ENCODE measurements at places on chromosomes 5 and 9.

GRCh38 chr5:138849439-138849838 lies 25.7 kb downstream of the LRRTM2 start:
- no peak for DNase-seq

- no peak for DNase-seq
Observed at GRCh38 chr5:66739951-66740350, 143.8 kb downstream of the MAST4 start.

DNA sequence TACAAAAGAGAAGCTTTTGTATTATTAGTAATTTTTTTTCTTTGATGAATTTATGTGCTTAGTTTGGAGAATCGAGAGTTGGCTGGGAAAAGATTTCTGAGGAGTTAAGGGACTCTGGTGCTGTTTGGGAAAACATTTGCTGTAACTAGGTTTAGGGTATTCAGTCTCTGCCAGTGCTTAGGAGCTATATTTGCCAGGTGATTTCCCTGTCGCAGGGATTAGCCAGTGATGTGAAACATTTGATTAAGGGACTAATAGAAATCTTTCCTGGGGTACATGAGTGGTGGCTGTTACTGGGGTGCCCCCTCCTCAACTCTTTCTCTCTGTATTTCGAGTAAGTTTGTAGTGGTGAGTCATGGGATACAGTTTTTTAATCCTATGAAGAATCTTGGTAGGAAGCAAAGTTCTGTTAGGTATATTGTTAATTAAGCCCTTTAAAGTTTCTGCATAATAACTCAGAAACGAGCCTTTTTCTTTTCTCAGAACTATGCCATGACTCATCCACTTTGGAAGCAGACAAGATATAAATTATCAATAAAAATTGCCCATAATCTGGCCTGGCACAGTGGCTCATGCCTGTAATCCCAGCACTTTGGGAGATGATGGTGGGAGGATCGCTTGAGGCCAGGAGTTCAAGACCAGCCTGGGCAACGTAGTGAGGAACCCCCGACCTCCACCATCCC lies 18.6 kb downstream of the RGMB start:
- DNase-seq: no peak

DNA sequence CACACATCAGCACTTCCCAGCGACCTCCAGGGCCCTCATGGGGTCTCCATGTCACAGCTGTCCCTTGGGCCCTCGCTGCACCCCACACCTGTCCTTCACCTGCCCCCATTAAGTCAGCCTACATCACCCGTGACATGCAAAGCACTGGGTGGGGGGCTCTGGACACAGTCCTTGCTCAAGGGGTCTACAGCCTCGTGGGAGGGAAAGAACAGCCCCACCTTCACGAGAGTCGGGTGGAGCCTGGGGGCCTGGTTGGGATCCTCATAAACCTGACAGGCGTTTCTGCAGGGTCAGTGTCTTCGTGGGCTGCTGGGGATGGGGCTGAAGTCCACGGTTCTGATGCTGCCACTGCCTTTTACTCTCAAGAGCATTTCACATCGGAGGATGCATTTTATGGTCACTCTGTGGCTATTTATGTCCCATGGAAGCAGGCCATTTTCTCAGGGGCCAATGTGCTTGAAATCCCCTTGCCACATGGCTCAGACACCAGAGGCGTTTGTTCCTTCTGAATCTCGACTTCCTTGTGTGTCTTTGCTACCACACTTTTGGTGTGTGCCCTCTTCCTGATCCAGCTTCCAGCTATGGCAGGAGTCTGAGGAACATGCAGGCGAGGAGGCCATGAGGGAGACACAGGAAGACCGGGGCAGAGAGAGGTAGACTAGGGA lies at the start of gene OR2V1:
Gene OR2V1, minus strand, starts transcription at position 338 of the 665 bp plus-strand sequence. CDS start 5,865 bp downstream, outside the sequence.
- DNase-seq: no peak

- no peak for DNase-seq
Observed at GRCh38 chr5:72480841-72481240, 26.4 kb downstream of the ZNF366 start.

- DNase-seq: no peak
Observed at GRCh38 chr9:75695921-75696320, 194.6 kb upstream of the PCSK5 start.

- DNase-seq: no peak
Observed at GRCh38 chr5:29702875-29703274, 1490.6 kb upstream of the CDH6 start.

DNA sequence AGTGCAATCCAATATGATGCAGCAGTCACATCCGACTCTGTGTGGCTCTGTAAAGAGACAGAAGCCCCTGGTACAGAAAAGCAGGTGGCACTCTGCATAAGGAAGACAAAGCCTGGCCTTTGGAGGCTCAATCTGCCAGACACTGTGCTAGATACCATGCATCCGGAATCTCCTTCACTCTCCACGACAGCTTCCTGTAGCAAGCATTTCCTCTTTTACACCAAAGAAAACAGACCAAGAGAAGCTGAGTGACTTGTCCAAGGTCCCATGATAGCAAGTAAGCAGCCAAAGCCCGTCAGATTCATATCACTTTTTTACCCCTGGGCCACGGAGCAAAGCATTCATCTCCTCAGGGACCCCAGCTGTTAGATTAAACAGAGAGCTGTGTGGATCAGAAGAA lies 64.2 kb upstream of the SMIM23 start:
- no peak for DNase-seq

DNA sequence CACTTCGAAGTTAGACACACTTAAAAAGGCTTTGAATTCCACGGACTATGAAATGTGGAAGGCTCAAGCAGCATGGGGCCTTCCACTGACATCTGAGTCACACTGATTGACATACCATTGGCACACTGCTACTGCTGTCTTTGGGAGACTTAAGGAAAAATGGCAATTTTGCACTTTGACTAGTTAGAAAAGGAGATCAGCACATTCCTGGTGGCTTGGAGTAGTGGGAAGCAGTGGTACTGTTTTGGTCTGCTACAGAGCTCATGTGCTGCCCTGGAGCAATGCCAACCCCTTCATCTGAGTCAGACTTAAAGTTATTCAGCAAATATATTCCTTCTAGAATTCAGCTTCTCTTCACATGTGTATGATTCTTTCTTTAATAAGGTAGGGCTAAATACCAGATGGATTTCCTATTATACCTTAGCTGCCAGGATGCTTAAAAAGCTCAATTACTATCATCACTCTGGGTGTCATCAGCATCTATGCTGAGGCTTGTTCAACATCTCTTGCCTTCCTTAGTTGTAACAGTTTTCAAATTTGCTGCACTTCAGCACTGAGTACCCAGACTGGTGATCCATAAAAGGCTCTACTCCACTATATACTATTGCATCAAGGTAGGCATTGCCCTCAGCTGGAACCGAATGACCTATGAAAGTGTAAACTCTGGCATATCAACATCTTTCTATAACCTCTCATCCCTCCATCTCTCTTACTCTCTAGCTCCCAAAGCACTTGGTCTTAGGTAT lies 42.3 kb upstream of the MOCS2 start:
- no peak for DNase-seq

DNA sequence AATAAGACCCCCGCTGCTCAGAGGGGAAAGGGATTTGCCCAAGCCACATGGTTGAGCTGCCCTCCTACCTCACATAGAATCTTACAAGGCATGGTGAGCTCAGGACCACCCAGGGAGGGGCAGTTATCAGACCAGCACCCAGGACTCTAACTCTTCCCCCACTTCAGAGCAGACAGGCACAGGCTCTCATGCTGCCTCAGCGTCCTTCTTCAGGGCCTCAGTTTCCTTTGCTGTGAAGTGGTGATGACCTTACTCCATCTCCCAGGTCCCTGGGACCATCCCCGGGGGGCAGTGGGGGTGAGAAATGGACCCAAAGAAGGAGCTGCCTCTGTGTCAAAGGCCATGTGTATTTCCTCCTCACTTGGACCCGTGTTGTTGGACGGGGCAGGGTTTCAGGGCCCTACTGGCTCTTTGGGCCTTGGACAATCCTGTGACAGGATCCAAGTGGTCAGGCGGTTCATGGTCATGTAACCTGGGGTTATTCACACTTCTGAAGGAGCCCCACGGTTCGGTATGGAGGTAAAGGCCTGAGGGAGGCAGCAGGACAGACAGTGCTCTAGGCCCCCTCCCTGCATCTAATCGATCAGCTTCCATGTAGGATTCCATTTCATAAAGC lies 31.7 kb upstream of the CSF1R start:
- DNase-seq: no peak

DNA sequence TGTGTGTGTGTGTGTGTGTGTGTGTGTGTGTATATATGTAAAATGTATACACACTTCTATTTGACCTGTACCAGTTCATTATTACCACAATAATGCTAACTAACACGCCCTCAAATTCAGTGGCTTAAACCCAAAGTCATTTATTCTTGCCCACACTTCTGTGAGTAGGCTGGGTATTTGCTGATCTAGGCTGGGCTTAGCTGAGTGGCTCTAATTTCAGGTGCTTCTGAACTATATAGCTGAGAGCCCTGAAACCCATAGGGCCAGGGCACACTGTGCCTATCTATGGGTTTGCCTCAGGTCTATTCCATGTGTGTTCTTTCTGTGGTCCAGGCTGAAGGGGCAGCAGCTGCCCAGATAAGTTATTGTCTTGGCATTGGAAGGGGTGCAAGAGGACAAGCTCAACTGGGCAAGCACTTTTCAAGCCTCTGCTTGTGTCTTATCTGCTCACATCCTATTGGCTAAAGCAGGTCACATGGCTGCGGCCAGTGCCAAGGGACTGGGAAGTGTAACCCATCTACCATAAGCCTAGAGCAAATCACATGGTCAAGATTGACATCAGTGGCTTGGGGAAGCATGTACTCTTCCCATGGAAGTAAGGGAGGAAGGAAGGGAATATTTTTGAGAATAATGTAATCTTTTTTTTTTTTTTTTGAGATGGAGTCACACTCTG lies 139.9 kb downstream of the PALM2AKAP2 start:
- no peak for DNase-seq

DNA sequence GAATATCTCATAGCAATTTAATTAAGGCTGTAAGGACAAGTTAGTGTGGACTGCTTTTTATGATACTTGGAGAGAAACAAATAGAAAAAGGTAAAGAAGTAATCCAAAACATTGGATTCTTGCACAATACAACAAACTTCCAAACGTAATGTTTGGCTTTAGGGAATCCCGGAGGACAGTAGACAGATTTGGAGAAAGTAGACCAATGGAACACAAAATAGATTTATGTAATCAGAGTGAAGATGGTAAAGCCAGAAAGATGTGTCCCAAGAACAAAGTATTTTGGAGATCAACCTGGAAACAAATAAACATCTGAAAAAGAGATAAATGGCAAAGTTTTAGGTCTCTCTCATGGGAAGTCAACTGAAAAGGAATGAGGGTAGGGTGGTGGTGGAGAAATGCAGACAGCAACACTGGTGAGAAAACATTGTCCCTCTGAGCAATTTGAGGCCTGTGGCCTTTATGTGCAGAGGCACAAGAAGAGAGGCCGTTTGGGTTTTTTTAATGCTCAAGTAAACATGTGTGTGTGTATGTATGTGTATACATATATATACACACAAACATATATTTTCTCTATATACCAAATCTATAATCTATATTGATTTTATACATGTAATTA lies 620.6 kb downstream of the PDE4D start:
- DNase-seq: no peak

- DNase-seq: no peak
Observed at GRCh38 chr5:66982056-66982387, 214.6 kb downstream of the CD180 start.

DNA sequence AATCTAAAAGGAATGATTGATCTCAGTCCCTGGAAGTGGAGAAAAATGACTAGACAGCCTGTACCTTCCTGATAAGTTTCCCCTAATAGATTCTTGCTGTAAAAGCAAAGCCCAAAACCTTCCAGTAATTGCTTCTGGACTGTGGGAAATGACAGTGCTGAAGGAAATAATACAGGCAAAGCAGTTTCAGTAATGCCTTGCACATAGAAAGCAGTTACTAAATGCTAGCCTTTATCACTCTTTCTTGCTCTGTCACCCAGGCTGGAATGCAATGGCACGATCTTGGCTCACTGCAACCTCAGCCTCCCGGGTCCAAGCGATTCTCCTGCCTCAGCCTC lies 50.3 kb downstream of the MAP1B start:
- DNase-seq: no peak

DNA sequence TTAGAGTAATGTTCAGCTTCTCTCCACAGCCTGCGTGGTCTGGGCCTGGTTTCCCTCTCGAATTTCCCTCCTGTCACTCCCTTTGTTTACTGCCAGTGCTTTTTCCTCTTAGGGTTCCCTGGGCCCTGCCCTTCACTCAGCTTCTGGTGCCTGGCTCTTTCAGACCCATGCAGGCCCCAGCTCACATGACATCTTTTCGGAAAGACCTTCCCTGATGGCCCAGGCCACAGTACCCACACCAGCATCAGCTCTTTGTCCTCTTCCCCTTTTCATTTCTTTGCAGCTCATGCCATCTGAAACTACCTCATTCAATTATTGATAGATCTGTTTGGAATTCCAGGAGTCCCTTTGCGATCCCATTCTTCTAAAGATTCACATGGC lies 68.1 kb upstream of the ABL1 start:
- no peak for DNase-seq

DNA sequence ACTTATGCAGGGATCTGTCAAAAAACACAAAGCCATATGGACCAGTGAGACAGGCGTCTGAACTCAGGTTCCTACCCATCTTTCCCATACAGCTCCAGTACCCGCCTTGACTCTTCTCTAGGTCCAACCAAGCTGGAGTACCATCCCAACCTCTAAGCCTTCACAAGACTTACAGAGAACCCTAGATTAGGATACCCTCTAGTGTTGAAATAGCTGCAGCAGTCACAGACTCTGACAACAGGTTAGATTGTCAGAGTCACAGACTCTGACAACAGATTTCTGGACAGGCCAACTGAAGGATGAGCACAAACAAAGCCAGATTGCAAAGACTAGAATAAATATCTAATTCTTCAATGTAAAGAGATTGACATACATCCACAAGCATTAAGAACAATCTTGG lies 266.1 kb downstream of the GRIA1 start:
- DNase-seq: no peak
